ENCODE measurements at places on chromosomes 4 and X.
A peak's percentile ranks its signal among the peaks of the same experiment; 100 is the strongest.

- DNase-seq: no peak
Observed at GRCh38 chr4:42391981-42392380, 5.3 kb upstream of the SHISA3 start.

- DNase-seq: no peak
Observed at GRCh38 chrX:23981711-23982110, 45.3 kb downstream of the KLHL15 start.

DNA sequence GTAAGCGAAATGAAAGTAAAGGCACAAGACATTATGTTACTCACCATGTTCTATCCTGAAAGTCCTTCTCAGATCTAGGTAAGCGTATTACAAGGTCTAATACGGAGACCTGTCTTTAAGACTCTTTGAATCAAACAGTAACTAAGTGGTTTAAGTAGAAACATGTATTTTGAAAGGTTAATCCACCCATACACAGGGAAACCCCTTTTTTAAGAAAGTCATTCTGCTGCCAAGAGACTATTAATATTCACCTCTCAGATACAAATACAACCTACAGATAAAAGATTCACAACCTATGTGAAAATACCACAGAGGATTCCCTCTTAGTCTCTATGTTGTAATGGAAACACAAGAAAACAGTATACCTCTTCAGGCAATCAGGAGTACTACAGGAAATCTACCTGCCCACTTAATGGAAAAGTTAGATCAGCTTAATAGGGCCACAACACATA, 63.2 kb upstream of the TNIP3 start:
- no peak for DNase-seq

GRCh38 chrX:132173647-132174046, 45.6 kb downstream of the RAP2C start:
- no peak for DNase-seq

DNA sequence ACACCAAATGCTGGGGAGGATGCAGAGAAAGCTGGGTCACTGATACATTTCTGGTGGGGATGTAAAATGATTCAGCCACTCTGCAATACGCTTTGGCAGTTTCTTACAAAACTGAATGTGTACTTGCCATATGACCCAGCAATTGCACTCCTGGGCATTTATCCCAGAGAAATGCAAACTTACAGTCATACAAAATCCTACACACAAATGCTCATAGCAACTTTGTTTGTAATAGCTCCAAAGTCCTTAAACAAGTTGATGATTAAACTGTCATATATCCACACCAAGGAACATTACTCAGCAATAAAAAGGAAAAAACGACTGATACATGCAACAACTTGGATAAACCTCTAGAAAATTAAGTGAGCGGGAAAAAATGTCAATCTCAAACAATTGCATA, 12.3 kb downstream of the MID1 start:
- peak; percentile 75 for DNase-seq

DNA sequence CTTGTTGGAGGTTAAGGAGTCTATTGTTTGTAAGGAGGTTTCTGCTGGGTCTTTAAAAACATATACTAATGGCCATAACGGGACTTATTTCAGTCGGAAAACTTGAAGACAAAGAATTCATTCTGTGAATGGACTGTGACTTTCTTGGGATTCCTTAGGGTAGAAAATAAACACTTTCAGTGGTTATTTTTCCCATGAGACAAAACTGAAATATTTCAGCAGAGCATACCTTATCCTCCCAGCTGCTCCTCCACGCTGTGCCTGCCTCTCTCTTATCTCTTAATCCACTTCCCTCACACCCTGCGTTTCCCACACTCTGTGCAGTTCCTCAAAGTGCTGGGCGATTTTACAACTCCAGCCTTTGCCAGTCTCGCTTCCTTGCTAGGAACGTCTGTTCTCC, 47.1 kb upstream of the SORBS2 start:
- peak; percentile 65 for DNase-seq

DNA sequence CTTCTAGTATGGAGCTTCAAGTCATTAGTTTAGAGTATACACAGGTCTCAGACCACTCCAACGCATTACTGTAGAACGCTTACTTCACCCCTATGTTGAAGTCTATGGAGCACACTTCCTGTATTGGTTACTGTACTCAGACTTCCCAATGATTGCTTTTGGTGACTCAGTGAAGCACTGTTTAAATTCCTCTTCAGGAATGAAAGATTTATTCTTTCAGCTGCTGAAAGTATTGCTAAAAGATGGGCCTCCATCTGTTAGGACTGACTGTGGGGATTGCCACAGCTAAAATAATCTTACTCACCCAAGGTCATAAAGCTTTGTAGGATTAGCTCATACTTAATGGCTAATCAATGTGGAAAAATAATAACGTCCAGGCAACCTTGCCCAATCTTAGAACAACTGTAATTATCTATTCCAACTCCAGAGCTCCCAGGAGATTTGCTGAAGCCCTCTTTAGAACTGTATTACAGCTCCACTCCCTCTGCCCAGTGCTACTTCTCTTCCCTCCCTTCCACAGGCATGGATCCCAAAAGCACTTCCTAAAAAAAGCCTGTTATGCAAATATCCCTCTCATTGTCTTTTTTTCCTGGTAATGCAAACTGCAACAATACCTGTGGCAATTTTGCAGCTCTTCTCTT, 281.9 kb upstream of the HS3ST1 start:
- peak; percentile 47 for DNase-seq

DNA sequence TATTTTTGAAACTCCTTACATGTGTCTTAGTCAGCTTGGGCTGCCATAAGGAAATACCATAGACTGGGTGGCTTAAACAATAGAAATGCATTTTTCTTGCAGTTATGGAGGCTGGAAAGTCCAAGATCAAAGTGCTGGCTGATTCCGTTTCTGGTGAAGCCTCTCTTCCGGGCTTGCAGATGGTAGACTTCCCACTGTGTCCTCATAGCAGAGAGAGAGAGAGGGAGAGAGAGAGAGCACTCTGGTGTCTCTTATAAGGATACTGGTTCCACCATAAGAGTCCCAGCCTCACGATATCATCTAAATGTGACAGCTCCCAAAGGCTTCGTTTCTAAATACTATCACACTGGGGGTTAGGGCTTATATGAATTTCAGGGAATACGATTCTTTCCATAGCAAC, 39.7 kb downstream of the ENPEP start:
- DNase-seq: no peak

DNA sequence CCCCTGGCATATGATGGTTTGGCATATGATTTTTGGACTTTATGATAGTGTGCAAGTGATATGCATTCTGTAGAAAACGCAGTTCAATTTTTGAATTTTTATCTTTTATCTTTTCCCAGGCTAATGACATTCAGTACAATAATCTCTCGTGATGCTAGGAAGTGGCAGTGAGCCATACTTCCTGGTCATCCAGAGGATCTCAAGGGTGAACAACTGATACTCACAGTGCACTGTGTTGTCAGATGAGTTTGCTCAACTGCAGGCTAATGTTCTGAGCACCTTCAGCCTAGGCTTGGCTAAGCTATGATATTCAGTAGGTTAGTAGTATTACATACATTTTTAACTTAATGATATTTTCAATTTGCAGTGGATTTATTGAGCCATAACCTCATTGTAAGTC, 405.3 kb downstream of the PCDH7 start:
- no peak for DNase-seq

DNA sequence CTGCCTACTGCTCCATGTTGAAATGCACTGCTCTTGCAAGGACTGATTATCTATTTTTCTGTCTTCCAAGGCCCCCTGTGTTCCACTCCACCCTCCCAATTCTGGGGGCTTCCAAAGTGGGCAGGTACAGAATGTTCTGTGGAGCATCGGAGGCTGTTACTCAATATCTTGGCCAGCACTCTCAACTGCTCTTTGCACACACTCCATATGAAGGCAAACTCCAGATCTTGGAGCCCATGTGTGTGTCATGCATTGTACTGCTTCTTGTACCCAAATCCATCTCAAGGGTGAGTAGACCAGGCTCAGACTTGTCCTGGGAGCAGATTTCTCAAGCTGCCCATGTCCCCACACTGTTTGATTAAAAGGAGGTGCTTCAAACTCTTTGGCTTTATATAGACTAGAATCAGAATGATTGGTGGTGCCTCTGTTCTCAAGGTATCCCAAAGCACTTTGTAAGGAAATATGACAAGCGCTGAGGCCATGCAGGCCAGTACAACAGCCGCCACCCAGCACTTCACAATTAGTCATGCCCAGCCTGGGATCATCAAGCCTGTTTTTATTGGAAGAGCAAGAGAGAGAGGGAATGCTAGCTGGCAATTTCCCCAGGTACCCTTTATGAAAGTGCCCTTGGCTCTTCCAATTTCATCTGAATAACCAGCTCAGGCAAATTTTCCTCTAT, 44.3 kb downstream of the AR start:
- DNase-seq: no peak

GRCh38 chr4:94534401-94535312, 82.9 kb downstream of the PDLIM5 start:
- DNase-seq: no peak

DNA sequence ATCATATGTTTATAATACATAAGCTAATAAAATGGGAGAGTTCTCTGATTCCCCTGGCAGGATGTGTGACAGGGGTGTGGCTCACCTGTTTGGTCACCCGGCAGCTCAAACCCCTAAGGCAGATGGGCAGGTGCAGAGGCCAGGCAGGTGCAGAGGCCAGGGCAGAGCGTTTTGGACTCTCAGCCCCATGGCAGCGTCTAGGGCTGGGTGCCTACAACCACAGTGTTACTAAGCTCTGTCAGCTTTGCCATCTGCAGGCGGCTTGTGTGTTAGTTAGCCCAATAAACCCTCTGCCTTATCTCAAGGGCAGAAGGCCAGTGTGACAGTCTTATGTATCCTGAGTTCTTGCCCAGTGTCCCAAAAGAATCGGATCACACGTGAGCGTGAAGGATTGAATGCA, 54.0 kb upstream of the UGT2B15 start:
- no peak for DNase-seq

DNA sequence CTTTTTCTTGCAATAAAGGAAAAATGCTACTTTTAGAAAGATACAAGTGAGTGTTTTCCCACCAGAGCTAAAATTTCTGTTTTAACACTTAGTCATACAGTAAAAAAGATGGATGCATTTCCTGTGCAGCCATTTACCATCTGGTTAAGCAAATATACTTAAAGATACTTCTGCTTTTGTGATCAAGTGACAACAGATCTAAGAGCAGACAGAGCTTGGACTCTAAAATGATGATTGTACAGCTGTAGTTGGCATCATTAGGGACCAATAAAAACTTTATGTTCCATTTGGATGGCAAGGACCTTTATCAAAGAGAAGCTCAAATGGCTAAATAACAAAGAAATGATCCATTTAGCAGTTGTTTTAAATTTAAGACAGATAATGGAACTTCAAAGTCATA, 270.8 kb downstream of the FSTL5 start:
- DNase-seq: no peak

- no peak for DNase-seq
Observed at GRCh38 chrX:17597327-17597726, 140.0 kb upstream of the SCML1 start.

GRCh38 chr4:87622303-87622702, 14.0 kb downstream of the DSPP start:
- no peak for DNase-seq

DNA sequence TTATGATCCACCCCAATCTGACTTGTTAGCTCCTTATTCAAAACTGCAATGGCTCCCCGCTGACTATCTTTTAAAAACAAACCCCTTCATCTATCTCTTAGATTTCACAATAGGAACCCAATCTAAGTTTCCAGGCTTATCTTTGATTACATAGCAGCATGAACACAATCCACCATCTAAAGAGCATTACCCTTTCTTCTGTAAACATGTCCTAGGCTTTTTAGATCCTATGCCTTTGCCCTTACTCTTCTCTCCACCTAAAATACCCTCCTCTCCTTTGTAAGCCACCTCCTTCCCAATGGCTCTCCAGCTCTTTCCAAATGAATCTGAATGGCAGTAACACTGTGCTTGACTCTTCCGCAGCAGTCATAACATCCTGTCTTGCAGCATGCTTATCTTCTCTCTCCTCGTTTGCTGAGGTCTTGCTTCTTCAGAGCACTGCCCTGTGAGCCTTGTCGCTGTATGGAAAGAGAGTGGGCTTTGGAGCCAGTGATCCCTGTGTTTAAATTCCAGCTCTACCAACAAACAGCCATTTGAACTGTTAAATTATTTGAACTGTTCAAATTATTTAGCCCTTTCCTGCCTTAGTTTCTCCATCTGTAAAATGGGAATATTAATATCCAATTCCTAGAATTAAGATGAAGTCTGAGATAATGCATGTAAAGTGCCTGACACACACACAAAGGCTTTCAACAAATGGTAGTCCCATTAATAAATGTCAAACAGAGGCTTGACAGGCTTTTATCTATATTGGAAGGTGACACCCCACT, 16.2 kb upstream of the TSPAN5 start:
- no peak for DNase-seq

- DNase-seq: no peak
Observed at GRCh38 chr4:153365003-153365402, 20.5 kb downstream of the MND1 start.

- DNase-seq: no peak
Observed at GRCh38 chr4:153064571-153064970, 128.4 kb downstream of the FHDC1 start.

- DNase-seq: no peak
Observed at GRCh38 chr4:42653626-42654560, 3.0 kb downstream of the ATP8A1 start.

DNA sequence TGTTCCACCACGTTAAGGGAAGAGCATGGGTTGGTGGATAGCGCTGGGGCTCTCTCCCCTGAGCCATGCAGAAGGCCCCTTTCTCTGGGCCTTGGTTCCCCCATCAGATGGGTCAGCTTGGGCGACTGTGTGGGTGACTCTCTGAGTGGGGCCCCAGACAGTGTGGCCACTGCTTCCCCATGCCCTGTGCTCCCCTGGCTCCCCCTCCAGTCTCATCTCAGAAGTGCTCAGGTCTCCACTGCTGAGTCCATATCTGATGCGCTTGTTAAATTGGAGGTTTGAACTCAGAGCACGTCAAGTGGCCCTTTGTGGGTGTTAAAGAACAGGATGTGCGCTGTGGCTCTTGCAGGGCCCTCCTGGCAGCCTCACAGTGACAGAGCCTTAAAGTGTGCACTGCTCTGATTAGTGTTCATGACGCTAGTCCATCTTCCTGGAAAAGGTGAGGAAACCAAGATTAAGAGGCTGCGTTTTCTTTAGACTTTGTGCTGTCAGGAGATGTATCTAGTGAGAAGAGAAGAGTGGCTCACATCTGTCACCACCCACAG, 59.8 kb downstream of the NELFA start:
- no peak for DNase-seq

DNA sequence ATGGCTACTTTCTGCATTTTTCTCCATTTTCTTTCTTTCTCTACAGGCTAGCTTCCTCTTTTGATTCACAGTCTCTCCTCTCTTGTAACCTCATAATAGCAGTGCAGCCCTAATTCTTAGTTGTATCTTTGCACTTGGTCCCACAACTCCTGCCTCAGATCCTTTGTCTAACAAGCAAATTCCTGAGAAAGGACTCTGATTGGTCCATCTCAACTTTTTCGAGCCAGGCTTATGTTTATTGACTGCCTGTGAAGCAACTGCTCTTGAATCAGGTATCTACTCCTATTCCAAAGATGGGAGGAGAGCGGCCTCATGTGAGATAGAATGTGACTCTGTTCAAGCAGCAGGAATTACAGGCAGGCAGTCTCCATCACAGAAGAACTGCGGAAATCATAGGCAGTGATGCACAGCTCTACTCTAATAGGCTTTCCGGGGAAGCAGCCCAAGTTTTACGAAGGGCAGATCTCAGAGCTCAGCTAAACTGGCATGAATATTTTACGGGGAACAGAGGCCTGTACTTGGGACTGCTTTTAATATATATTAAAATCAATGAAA, 123.5 kb downstream of the GABRB1 start:
- no peak for DNase-seq

Measured in iris pigment epithelial cell (primary cell).